Activated T-cell treated with anti-CD3 and anti-CD28 coated beads, Interleukin-2, amount 50 U/mL, for 72 hours (primary cell): ENCODE measurements at places on chromosomes 12 and 14. TPM values are rescaled to one million over a fixed set of nuclear protein-coding genes. Genes with fewer than 3 reads are reported as not detected.
A peak's percentile ranks its signal among the peaks of the same experiment; 100 is the strongest.

The ADCY6 gene
- 0.67 TPM for total RNA-seq

The CLEC4D gene
- not detected for total RNA-seq

The MAP1LC3B2 gene
- 2.1 TPM for total RNA-seq

DNA sequence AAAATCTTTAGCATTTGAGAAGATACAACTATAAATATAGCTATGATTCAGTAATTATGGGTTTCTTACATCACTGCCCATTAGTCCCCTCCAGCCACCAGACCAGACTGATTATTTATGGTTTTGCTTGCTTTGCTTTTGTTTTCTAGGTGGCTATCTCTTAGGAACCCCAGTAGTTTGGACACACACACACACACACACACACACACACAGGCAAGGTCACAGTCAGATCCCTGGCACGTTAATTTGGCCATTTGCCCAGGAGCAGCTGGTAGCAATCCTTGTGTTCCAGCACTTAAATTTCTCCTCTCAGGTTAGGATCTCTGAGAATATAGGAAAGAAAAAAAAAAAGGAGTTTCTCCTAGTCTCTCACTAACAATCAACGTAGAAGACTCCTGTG is 90.2 kb upstream of the RESF1 start:
- H3K27ac ChIP-seq = peak overlapping the region; percentile 50
- DNase-seq = no peak
- no peak overlapping the region for H3K4me3 ChIP-seq
- H3K4me1 ChIP-seq = peaks cover 10% of the 10 kb centered on the region
- no peaks in the 10 kb centered on the region for H3K27me3 ChIP-seq

- no peaks in the 10 kb centered on the region for H3K4me1 ChIP-seq
- no peaks in the 10 kb centered on the region for H3K36me3 ChIP-seq
- H3K27ac ChIP-seq = no peak overlapping the region
- DNase-seq = no peak
Measured at GRCh38 chr12:105920161-105920684, 218.5 kb downstream of the NUAK1 start.

DNA sequence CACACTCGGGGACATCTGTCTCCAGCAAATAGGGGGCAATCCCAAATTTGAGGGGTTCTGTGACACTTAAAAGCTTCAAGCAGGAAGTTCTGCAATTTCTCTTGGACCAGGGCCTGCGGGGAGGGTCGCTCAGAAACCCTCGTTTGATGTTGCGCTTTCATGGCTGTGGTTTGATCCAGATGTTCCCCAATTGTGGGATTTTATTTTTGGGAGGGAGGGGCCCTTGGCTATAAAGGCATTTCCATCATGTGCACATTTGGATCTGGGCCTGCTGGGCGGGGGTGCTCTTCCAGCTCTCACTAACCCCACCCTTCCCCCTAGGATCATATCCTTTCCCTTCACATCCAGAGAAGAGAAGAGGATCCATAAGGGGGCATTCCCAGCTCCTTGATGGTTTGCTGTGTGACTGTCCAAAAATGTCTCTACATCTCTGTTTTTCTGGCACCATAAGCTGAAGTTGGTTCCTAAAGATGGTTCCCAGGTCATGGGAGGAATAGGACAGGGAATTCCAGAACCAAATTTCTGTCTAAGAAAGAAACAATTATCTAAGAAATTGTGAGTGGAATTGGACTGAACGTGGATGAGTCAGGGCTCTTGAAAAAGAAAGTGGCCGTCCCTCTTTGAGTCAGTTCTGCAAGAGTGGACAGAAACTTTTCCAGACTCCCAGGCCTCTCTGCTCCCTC is 47.2 kb downstream of the SMUG1 start:
- no peak overlapping the region for H3K4me3 ChIP-seq
- no peak for DNase-seq
- no peaks in the 10 kb centered on the region for H3K4me1 ChIP-seq
- no peak overlapping the region for H3K27ac ChIP-seq
